ENCODE measurements at places on chromosomes 11 and 22.
A peak's percentile ranks its signal among the peaks of the same experiment; 100 is the strongest.

- DNase-seq: no peak
These were observed 102.4 kb downstream of the ME3 start for GRCh38 chr11:86570020-86570419.

GRCh38 chr22:49016909-49017481, 810.7 kb downstream of the BRD1 start:
- no peak for DNase-seq

DNA sequence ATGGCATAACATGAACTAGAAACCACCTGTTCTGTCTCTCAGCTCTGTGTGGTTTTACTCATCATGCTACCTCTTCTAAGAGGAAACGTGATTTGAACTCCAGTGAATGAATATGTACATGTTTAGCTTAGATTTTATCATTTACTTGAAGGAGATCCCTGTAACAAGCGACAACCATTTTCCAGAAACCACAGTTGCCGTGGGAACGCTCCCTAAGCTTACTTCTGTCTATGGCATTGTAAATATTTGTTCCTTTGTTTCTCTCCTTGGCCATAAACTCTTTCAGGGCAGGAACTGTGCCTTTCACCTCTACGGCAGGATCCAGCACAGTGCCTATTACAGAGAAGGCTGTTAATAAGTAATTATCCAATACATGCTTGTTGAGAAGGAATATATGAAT, 17.1 kb upstream of the TPH1 start:
- DNase-seq: no peak

- DNase-seq: no peak
These were observed 128.0 kb downstream of the BARX2 start for GRCh38 chr11:129503646-129504045.

- no peak for DNase-seq
These were observed 12.8 kb downstream of the CTSC start for GRCh38 chr11:88324562-88325345.

GRCh38 chr11:124068601-124069110, 27.5 kb upstream of the OR10G7 start:
- DNase-seq: no peak

- no peak for DNase-seq
These were observed 3.6 kb downstream of the MMP1 start for GRCh38 chr11:102794382-102794781.

DNA sequence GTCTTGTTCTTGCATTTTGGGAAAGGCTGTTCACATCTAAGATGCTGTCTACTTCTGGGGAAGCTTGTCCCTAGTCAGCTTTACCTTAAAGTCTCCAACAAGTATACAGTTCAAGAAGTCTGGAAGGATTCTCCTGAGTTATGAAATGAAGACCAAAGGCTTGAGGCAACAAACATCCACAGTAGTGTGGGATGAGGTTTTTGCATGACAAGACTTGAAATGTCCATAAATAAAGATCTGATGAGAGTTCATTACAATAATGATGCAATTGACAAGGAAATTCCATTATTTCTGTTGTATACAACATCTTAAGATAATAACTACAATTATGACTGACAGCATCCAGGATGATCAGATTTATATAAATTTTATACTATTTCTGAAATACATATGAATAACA, 21.3 kb upstream of the KDM4E start:
- DNase-seq: no peak

DNA sequence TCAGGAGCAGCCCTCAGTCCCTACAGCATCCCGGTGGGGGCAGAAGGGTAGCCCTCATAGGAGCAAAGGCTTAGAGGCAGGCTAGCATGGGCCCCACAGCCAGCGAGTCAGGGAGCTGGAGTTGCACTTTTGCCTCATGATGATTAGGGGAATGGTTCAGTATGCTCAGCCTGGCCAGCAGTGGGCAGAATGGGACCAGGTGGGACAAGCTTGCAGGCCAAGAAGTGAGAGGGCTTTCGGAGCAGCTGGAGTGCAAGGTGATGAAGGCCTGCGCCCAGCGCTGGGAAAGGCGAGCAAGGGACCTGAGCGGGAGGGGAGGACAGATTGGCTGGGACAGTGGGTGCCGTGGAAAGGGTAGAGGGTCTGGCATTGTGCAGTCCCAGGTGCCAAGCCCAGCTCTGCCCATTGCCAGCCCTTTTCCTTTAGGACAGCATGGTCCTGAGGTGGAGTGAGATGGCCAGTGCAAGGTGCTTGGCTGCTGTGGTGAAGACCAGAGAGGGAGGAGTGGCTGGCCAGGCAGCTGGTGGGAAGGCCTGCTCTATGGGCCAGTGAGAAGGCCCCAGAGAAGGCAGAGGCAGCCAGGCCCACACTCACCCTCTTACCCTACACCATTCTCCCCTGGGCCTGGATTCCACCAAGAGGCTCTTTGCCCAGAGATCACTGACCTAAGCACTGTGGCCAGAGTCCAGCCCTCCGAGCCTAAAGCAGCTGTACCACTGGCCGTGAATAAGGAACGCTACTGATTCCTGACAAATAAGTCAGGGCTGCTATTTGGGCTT, 47.9 kb upstream of the SUSD2 start:
- DNase-seq: no peak

GRCh38 chr11:86515297-86516094, 140.8 kb downstream of the CCDC81 start:
- no peak for DNase-seq

GRCh38 chr11:132853886-132854285, 678.4 kb downstream of the OPCML start:
- DNase-seq: no peak

- no peak for DNase-seq
These were observed 91.8 kb downstream of the APIP start for GRCh38 chr11:34824425-34824824.

GRCh38 chr11:35485656-35486322, 39.6 kb downstream of the PAMR1 start:
- peak; percentile 75 for DNase-seq

DNA sequence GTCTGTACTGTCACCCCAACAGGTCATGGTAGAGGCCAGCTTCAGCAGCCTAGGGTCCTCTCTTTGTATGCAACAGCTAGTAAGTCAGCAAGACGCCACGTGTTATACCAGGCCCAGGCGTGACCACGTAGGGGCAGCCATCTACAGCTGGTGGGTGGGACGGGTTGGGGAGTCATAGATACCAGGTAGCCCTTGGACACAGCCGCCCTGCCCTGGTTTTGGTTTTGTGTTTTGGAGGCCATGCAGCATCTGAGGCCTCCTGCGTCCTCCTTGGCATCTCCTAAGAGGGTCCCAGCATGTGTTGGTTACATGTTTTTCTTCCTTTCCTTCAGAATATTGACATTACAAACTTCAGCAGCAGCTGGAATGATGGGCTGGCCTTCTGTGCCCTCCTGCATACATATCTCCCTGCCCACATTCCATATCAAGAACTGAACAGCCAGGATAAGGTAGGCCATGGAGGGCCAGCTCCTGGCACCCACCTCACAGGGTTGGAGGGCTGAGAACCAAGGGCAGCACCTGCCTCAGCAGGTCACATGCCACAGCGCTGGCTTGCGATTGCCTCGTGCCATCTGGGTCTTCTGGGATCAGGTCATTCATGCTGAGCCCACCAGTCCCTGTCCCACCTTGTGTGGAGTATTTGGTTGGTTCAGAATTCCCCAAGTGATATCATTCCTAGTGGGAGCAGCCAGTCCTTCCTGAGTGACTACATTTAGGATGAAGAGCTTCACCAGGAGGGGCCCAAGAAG, 16.0 kb upstream of the ADORA2A start:
- no peak for DNase-seq

DNA sequence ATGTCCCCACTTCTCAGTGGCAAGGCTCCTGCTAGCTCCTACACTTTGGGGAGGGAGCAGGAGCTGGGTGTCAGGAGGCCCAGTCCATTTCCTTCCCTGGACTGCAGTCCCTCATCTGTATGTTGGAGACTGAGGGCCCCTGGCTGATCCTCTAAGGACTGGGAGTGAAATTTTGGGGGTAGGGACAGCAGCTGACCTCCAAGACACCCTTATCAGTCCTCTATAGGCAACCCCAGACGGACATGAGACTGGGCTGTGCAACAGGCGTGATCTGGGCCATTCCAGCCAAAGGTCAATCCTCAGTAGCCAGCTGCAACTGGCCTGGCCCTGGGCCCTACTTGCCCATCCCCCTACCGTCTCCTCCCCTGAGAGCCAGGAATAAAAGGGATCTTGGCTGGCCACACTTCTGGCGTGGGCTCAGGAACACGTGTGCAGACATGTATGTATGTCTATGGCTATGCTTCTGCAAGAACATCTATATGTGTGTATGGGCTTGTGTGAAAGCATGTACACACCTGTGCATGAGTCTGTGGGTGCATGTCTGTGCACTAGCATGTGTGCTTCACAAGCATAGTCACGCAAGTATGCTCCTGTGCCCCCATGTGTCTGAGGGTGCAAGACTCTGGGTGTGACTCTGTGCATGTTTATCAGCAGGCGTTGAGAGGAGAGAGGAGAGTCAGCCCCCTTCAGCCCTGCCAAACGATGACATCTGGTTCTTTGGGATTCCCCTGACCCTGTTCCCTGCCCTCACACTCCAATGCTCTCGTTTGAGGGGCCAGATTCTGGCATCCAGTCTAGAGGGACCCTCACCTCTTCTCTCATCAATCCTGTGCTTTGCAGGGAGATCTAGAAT, 24.6 kb upstream of the DGAT2 start:
- DNase-seq: no peak

DNA sequence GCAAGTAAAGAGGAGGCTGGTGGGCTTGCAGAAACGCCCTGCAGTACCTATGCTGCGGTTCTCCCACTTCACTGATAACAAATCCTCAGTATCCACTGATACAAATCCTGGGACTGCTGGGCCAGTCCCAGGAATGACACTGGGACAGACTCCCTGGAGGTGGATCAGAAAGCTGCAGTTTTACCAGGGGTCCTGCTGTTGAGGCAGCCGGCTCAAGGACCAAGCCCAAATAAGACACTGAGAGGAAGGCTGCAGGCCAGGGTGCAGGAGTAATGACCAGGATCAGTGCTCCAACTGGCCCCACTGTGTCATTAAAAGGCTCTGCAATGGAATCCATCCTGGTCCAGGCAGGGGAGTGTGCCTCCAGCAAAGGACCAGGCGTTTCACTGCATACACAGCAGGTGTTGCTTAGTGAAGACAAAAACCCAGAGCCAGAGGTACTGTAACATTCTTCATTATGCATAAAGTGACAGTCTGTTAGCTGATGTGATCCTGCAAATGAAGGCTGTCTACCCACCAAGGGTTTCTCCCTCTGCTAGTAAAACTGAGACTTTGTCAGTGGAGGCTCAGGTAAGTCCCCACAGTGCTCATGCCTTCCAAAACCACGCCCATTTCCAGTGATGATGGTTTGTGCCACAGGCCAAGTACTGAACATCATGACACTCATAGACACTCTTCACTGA, 1.4 kb upstream of the C22orf39 start:
- DNase-seq: no peak

- no peak for DNase-seq
These were observed 111.4 kb upstream of the GRK3 start for GRCh38 chr22:25453058-25453457.

- DNase-seq: no peak
These were observed 1515.6 kb downstream of the TBC1D22A start for GRCh38 chr22:48277868-48278581.

DNA sequence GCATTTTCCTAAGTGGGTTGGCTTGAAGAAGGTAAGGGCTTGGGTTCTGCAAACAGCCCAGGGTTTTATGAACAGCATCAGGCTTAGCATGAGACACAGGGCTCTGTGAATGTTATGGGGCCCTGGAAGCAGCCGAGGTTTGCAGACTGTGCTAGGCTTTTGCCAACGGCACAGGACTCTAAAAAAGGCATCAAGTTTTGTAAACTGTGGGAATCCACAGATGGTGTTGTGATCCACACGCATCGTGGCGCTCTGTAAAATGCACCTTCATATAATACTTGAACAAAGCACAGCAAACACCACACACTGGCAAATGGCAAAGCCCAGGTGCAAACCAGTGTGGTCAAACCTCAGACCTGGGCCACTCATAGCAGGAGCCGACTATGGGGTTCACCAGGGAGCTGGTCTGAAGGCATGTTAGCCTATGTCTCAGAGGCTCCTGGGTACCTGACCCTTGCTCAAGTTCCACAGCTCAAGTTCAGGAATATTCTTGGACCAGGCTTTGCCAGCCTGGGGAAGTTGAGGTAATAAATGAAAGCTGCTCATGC, 2.4 kb upstream of the SLCO2B1 start:
- DNase-seq: no peak

GRCh38 chr11:13717331-13717730, 48.9 kb downstream of the FAR1 start:
- DNase-seq: no peak

GRCh38 chr22:23313791-23314567, 133.7 kb downstream of the BCR start:
- DNase-seq: no peak

GRCh38 chr11:36478700-36479329, 31.3 kb downstream of the TRAF6 start:
- DNase-seq: peak; percentile 13

DNA sequence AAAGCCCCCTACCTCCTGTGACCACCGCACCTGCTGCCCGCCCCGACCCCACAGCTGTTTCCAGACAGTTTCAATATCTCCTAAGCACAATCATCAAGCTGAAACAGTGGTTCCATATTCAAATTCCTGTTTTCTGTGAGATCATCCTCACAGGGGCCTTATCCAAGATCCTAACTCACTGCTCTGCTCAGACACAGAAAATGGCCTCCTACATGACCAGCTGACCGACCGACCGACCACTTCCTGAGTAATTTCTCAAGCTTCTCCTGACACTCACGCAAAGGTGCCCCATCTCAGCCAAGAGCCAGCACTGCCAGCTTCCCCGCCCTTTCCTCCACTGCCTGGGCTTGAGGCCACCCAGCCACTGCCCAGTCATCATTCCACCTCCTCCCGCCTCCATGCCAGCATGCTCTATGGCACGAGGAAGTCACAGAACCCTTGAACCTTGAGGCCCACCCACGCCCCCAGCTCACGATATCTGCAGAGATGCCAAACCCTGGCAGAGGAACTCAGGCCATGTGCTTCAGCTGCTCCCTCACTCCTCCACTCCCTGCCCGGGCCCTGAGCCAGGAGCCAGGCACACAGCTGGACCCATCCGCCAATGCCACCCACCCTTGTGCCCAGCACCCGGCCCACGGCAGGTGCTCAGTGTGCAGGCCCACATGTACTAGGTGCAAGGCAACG, 14.0 kb downstream of the KIAA0930 start:
- peak; percentile 32 for DNase-seq

DNA sequence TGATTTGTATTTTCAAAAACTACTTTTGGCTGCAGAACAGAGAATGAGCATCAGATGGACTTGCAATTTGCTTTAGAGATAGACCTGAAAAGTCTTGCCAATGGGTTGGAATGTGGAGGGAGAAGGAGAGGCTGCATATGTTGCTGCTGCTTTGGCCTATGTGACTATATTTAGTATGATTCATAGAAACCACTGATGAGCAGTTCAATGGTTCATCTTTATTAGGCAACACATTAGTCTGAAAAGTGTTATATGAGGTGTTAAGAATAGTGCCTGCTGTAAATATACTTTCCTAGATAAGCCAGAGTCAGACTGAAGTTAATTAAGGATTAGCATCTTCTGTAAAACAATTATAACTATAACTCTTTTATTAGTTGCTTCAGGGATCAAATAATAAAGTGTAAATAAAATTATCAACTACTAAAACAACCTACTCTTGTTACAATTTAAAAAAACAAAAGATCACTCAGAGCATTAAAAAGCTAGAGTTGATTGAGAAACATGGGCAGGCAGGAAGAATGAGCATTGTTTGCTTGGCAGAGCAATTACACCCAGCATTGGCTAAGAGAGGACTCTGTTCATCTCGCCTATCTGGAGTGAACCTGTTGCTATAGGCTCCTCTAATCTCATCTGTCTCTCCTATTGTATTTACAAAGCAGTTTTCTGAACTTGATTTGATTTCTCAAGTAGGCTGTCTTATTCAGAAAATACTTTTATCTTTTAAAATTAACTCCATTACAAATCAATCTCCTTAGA, 36.3 kb downstream of the HORMAD2 start:
- no peak for DNase-seq

GRCh38 chr11:35040221-35040942, 98.6 kb upstream of the CD44 start:
- no peak for DNase-seq

All from NCI-H1105 (cell line).